ENCODE measurements at places on chromosomes 11 and 22. TPM values are rescaled to one million over a fixed set of nuclear protein-coding genes. Genes with fewer than 3 reads are reported as not detected.

Gene OR56A1
- total RNA-seq, result not detected

DNA sequence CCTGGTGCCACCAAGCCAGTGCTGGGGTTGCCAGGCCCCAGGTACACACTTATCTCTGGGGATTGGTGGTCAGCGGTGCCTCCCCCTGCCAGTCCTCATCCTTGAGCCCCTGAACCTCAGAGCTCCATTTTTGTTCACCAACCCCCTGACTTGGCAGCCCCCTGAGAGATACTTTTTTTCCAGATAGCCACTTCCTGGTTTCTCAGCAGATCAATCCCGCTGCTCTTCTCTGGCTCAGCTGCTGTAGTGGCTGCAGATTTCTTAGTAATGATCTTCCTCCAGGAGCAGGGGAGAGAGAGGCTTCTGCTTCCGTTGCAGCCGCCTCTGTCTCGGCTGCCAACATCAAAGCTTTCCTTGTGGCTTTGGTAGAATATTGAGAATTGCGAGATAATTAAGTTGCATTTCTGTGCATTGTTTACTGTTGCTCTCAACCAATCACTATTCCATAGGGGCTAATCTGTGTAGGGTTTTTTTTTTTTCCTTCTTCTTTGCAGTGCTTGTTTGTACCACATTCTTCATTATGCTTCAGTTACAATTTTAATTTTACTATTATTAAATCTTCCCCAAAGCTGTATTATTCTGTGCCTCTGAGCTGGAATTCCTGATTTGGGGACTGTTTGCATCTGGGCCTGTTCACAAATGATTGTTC lies 92.1 kb downstream of the PKNOX2 start:
- H3K27ac ChIP-seq, result no peak overlapping the region
- no peak overlapping the region for H3K4me3 ChIP-seq
- H3K27me3 ChIP-seq, result no peaks in the 10 kb centered on the region
- H3K36me3 ChIP-seq, result no peaks in the 10 kb centered on the region

Gene KRTAP5-9
- total RNA-seq, result 3.0 TPM

- no peak for DNase-seq
- peaks cover 34% of the 10 kb centered on the region for H3K4me1 ChIP-seq
- no peak overlapping the region for H3K27ac ChIP-seq
Observed at GRCh38 chr11:3051196-3052108, 5.8 kb downstream of the CARS1 start.

DNA sequence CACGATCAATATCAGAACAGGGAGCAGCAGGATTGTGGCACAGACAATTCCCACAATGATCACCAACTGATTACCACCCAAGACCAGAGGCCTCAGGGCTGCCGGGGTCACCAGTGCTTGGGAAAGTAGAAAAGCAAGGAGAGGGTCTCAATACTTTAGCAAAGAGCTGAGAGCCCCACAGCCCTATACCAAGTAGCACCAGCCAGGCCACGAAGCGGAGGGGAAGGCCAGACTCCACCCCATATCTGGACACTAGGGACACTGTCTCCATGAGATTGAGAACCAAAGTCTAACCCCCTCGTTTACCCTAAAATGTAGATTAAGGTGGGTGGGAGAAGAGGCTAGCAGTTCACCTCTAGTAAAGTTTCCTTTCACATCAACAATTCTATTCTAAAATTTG lies 24.1 kb upstream of the SCN2B start:
- no peak overlapping the region for H3K27ac ChIP-seq
- no peaks in the 10 kb centered on the region for H3K27me3 ChIP-seq
- no peak for DNase-seq
- H3K4me1 ChIP-seq, result peaks cover 30% of the 10 kb centered on the region

GRCh38 chr22:40580631-40581030 lies 55.9 kb downstream of the MRTFA start:
- H3K27ac ChIP-seq, result no peak overlapping the region
- no peak overlapping the region for H3K4me3 ChIP-seq
- H3K36me3 ChIP-seq, result no peaks in the 10 kb centered on the region
- no peaks in the 10 kb centered on the region for H3K4me1 ChIP-seq

Gene DERL3
- total RNA-seq, result 6.2 TPM

All from body of pancreas (tissue), 4 donors.